ENCODE measurements at places on chromosomes 2 and 18.

- peak; percentile 67 for DNase-seq
Measured at GRCh38 chr2:44479127-44479887, 117.6 kb downstream of the CAMKMT start.

- no peak for DNase-seq
Measured at GRCh38 chr2:109062859-109063700, 65.9 kb upstream of the SH3RF3 start.

DNA sequence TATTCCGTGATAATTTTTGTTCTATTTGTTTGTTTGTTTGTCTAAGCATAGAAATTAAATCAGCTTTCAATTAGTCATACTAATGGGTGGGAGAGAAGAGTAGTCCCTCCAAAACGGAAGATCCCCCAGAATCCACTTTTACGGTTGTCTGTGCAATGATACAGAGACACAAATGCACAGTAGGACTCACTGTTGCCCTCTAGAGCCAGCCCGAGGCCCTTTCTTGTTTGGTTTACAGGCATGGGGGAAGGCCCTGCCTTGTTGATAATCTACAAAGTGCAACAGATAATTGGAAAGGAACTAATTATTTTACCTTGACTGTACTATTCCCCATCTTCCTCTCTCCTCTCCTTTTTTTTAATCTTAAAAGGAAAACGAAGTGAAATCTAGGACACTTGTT, 121.1 kb downstream of the ACOXL start:
- peak; percentile 36 for DNase-seq

DNA sequence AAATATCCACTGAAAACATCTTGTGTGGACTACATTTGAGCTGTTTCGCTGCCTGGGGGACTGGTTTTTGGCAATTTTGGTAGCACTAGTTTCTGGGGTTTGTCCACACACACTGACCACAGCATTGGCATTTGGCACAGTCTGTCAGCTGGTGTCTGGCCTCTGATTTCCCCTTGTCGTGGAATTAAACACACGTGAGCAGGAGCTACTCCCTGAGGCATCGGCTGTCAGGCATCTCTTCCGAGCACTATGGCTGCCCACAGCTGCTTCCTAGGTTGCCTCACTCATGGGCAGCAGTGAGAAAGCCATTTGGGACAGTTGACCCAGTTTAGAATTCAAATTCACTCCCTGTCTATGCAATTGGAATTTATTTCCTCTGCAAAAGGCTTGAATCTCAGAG, 46.8 kb upstream of the FZD5 start:
- no peak for DNase-seq

GRCh38 chr2:163253621-163254285, 415.2 kb upstream of the KCNH7 start:
- no peak for DNase-seq

DNA sequence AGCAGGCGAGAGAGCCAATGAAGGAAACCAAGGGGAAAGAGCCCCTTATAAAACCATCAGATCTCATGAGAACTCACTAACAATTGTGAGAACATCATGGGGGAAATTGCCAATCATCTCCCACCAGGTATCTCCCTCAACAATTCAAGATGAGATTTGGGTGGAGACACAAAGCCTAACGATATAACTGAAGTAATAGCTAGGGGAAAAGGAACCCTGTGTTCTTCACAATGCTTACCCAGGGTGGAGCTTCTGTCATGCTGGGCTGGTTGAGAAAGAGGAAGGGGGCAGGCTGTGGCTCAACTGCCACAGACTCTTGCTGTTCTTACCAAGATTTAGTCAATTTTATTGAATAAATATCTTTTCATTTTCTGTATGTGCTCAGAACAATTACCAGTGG, 392.1 kb upstream of the HS6ST1 start:
- no peak for DNase-seq

GRCh38 chr2:218290316-218291261, 1.7 kb downstream of the TMBIM1 start:
- DNase-seq: peak; percentile 72

GRCh38 chr2:56705713-56706112, 521.9 kb downstream of the CCDC85A start:
- DNase-seq: no peak

DNA sequence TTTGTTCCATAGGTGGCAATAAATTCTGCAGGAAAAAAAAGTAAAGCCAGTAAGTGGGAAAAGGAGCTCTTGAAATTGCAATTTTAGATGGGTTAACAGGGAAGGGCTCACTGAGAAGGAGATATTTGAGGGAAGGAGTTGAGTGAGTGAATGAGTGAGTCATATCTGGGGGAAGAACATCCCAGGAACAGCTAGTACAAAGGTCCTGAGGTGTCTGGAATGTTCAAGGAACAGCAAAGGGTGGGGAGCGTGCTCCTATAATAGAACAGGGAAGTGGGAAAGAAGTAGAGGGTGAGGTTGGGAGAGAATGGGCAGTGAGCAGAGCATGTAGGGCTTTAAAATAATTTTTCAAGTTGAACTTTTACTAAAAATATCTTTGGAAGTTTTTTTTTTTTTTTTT, 68.0 kb upstream of the PSME4 start:
- DNase-seq: no peak

- DNase-seq: no peak
Measured at GRCh38 chr2:21715887-21716286, 592.1 kb downstream of the TDRD15 start.

DNA sequence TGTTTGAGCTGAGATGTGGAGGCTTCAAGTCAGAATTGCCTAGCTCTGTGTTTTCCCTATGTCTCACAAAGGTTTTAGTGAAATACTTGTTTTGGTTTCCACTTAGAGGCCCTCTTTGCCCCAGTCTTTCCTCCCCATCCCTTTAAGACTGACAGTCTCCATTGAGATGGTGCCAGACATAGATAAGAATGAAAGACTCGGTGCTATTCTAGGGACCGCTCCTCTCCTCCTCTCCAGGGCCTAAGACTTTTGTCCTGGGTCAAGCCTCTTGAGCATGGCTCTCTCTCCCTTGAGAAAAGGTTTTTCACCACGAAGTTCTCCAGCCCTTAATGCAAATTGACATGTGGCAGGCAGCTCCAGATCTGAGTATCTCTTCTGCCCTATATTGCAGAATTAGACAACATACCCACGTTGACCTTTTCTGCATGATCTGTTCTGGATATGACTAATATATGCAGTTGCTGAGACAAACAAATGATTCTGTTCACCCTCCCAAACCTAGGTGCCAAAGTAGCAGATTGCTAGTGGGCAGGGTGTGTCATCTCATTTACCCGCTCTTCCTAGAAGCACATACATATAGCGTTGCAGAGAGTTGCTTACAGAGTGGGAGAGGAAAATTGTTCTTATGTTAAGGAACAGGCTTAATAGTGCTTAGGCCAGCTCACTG, 47.5 kb upstream of the ACSL3 start:
- DNase-seq: peak; percentile 81

GRCh38 chr2:23617811-23618215, 232.8 kb downstream of the KLHL29 start:
- no peak for DNase-seq

- no peak for DNase-seq
Measured at GRCh38 chr2:57740891-57741290, 305.7 kb upstream of the VRK2 start.

DNA sequence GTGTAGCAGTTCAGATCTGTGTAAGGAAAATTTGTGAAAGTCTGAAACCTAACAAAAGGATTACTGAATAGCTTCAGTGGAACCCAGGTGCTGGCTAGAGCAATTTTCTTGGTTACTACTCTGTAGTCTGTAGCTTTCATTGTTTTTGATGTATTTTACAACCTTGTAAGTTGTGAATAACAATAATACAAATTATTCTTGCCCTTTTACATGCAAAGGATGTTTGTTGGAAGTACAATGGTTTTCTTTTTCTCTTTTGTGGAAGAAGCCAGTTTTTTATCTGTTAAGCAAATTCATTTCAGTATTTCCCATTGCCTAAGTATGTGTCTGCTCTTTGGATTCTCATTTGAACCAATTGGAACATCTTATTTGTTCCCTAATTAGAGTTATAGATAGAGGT, 10.2 kb downstream of the LCLAT1 start:
- DNase-seq: no peak

DNA sequence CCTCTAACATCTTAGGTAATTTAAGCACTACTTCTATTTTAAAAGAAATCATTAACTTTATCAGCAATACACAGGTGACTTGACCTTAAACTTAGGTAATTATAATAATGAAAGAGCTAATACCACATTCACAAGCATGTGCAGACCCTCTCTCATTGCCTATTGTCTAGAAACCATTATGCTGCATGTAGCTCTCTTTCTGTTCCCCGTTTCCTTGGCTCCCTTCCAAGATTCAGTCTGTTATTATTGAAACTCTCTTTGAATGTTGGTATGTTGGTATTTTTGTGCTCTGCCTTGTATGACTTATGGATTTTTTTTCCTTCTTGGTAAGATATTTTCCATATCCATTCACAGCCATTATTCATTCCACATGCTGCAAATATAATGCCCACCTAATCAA, 201.2 kb downstream of the CDCA7 start:
- no peak for DNase-seq

- DNase-seq: no peak
Measured at GRCh38 chr18:69408522-69408921, 7.8 kb downstream of the DOK6 start.

- DNase-seq: no peak
Measured at GRCh38 chr2:232908695-232909094, 38.6 kb downstream of the SNORC start.

GRCh38 chr2:170930131-170930990, 1.3 kb downstream of the GORASP2 start:
- DNase-seq: peak; percentile 75
